IPS DF 6.9 (cell line): ENCODE measurements at places on chromosomes 3 and 15.

DNA sequence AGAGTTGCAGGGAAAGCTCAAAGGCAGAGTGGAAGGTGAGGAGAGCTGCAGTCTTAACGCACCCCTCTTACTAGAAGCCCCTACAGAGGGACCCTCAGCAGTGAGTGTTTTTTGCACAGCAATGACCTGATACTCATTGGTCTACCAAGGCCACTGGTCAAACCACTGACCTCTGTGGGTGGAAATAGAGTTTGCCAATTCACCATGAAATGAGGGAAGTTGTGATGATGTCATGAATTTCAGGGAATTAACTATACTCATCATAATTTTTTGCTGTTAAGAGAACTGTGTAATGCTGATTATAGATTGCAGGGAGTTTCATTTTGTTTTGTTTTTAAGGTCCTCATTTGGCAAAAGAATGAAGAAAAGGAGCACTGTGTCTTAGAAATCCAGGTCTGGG lies 101.7 kb upstream of the SMAD3 start:
- no peak for DNase-seq

DNA sequence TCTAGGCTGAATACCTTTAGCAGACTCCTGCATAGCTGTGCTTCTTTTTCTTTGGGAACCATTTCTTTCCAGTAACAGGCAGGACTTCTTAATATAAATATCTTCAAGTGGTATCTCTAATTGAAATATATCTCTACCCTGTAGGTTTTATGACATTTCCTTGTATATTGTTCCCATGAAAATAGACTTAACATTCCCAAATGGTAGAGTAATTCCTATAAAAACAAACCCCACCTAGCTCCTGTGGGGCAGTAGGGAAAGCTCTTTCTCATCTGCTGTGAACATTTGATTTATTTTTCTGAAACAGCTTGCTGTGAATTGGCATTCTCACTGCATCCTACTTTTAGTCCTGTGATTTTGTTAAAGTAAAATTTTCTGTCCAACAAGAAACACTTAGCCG lies 20.8 kb downstream of the SELENOT start:
- no peak for DNase-seq

DNA sequence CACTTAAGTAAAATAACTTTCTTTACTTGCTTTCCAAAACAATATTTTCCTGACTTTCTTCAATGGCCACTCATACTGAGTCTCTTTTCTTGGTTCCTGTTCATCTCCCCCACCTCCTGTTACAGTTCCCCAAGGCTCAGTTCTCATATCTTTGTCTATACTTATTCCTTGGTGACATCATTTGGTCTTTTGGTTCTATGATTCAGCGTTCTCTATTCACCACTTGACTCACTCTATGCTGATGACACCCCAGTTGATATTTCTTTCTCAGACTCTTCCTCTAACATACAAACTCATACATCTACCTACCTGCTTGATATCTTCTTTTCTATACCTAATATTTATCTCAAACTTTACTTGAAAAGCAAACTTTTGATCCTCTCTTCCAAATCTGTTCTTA lies 85.0 kb upstream of the P3H2 start:
- no peak for DNase-seq

GRCh38 chr3:177179281-177180067 lies 17.8 kb downstream of the TBL1XR1 start:
- no peak for DNase-seq
